ENCODE measurements at places on chromosomes 16 and 17. TPM values are rescaled to one million over a fixed set of nuclear protein-coding genes. Genes with fewer than 3 reads are reported as not detected.

GRCh38 chr16:50068550-50068949 is 2.8 kb downstream of the HEATR3 start:
- DNase-seq, result peak; percentile 38

DNA sequence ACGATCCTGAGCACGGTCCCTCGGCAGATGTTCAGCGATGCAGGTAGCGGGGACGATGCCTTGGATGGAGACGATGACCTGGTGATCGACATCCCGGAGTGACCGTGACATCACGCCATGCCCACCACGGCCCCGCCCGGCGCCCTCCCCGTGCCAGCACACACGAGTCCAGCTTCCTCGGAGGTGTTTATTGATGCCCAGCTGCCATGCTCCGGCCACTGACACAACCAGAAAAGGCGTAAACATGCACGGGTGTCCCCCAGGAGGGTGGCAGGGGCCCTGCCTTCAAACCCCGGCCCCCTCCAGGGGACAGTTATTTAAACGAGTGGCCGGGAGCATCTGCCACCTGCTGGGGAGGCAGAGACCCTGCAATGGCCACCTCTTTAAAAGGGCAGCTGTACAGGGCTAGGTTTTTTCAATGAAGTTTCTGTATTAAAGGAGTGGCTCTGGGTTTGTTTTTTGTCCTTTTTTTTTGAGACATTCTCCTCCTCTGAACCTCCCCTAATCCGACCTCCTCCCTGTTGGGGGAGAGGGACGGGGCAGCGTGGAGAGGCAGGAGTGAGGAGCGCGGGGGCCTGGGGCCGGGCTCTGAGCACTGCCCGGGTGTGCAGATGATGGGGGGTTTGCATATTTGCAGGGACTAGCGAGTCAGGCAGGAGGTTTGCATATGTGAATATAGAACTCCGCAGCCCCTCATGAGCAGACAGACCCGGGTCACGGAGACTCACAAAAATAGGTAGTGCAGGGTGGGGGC is 5.3 kb downstream of the DOC2A start:
- DNase-seq, result peak; percentile 45

GRCh38 chr16:31167315-31167714 is 12.6 kb upstream of the FUS start:
- DNase-seq, result no peak

GRCh38 chr16:6096931-6097670 is 999.5 kb upstream of the EEF2KMT start:
- no peak for DNase-seq

DNA sequence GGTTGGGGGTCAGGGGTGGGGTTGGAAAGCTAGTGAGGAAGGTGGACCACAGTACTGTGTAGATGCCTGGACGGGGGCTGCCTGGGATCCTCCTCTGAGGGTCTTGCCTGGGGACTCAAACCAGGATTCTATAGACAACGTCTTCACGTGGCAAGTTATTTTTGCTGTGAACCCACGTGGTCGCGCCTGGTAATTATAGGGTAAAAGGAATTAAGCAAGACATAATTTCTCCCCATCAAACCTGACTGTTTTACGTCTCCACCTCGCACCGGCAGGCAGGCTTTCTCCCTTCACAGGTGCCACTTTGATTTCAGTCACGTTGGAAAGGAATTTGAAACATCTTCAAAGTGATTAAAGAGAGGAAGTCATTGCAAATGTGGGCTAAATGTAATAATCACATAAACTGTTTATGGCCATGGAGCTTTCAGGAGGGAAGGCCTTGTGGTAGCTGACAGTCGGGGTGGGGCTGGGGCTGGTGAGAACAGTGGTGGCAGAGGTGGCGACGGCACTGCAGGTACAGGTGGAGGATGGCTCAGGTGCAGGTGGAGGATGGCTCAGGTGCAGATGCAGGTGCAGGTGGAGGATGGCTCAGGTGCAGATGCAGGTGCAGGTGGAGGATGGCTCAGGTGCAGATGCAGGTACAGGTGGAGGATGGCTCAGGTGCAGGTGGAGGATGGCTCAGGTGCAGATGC is 197.1 kb upstream of the NLRP1 start:
- DNase-seq, result no peak

GRCh38 chr17:8803531-8804420 is 4.6 kb upstream of the MFSD6L start:
- DNase-seq, result no peak

DNA sequence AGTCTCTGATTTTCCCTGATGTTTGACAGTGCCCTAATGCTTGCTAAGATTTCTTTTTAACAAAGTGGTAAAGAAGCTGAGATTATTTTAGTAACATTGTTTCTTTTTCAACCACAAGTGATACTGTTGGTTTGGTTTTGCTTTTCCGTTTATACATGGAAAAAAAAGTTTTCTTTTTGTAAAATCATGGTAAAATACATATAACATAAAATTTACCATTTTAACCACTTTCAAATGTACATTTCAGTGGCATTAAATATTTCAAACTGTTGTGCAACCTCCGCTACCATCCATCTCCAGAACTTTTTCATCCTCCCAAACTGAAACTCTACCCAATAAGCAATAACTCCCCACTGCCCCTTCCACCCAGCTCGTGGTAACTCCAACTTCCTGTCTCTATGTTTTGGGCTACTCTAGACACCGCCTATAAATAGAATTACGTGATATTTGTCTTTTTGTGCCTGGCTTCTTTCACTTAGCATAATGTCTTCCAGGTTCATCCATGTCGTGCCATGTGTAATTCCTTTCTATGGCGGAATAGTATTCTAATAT is 4.6 kb downstream of the CIITA start:
- no peak for DNase-seq

GRCh38 chr16:30923554-30924075 is at the start of gene FBXL19:
Gene FBXL19, plus strand, starts transcription at chr16:30923572. Its CDS starts 2,183 bp downstream, at chr16:30925755.
- DNase-seq, result no peak

GRCh38 chr16:67183-67791 is 5.1 kb downstream of the RHBDF1 start:
- DNase-seq, result no peak

DNA sequence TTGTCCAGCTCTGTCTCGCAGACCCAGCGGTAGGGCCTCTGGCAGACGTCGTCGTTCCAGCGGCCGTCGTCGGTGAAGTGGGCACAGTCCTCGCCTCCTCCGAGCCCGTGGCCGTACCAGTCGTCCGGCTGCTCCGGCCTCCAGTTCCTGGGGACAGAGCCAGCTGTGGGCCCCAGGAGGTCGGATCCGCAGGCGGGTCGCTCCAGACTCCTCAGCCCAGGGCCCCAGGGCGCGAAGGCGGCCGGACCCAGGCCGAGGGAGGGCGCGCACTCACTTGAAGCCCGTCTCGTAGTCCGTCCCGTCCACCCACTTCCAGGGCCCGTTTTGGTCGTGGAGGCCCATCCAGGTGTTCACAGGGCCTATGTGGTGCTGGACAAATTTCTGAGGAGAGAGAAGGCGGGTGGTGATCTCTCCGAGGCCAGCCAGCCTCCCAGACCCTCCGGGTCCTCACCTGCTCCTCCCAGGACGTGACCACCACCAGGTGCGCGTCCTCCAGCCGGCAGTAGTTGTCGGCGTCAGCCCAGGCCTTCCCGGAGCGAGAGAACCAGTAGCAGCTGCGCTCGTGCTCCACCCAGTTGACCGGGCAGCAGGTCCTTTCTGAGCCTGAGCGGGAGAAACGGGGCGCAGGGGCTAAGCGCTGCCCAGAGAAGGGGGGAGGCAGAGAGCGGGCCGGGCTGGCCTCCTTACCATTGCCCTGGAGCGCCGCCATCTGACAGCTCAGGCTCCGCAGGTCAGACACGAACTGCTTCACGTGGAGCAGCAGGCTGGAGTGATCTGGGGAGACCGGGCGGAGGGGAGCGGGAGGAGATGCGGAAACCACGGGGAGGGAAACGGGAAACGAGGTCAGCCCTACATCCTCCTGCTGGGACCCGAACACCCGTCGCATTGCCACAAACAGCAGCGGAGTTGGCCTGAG is 5.2 kb downstream of the ASGR1 start:
- DNase-seq, result no peak

DNA sequence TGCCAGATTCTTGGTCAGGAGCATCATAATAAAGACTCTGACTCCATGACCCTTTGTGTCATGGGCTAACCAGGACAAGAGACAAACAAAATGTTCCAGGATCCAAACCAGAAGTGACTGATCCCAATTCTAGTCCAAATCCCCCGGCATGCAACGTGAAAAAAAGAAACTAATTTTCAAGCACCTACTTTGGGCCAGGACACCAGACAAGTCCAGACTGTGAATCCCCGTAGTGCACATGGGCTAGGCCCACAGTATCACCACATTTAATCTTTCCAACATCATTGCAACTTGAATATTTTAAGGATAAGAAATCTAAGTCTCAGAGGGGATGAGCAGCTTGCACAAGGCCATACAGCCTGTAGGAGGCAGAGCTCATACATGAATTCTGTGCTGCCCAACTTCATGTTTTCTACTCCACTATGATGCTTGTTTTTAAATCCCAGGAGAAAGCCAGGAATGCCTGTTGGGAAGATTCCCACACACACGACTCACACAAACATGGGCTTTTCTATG is 365.7 kb downstream of the NPIPA8 start:
- no peak for DNase-seq

DNA sequence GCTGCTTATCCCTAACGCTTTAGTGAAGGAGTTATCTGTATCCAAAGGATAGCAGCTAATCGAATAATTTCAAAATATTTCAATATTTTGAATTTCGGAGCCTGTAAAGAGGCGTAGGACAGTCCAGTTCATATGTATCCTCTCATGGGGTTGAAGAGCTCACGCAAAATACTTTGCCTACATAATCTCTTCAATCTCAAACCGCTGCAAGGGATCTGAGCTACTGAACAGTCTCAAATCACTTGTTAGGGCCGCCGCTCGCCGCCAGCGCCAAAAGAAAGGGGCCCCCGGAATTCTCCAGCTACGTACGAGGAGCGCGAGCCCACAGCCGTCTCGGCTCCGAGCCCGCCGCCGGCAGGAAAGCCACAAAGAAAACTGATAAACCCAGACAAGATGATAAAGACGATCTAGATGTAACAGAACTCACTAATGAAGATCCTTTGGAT is 601 bp upstream of the RFWD3 start:
- no peak for DNase-seq

- DNase-seq, result no peak
Measured at GRCh38 chr17:61461586-61461966, 9.4 kb downstream of the TBX4 start.

GRCh38 chr16:31727553-31727952 is 146.1 kb upstream of the ZNF267 start:
- no peak for DNase-seq

DNA sequence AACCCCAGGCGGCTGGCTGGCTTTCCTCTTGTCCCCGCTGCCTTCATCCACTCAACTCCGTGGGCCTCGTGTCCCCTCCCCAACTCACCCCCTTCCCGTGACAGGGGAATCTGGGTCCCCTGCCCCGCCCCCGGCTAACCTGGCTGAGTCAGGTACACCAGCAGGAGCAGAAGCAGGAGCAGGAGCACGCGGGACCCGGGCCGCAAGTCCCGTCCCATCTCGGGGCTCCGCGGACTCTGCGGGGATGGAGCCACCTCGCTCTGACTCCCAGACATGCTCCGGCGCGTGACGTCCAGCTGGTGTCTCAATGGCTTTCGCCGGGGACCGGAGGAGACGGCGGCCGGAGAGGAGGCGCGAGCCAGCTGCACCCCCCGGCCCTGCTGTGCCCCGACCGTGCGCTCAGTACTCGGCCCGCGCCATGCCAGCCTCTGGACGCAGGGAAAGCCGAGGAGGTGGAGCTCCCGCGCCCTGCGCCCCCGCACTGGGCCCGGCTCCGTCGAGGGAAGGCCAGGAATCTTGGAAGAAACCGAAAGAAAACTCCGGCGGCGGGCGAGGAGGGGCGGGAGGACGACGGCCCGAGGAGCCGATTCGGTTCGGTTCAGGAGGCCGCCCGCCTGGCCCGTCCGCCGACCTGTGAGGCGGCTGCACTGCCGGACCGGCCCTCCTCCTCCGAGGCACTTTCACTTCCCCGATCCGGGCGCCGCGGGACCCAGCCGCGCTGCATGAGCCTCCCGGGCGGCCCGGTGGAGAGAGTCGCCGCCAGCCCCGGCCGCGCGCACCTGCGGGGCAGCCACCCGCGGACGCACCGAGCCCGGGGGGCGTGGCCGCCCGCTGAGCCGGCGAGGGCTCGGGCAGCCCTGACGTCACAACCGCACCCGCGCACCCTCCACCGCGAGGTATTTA is at the start of the genes CXCL16 and ZMYND15:
Gene CXCL16 (minus strand): TSS at position 807 of the 903 bp plus-strand sequence. CDS start 589 bp downstream, at position 218.
Gene ZMYND15 (plus strand): TSS at position 712 of the 903 bp plus-strand sequence. CDS start 716 bp downstream, outside the sequence.
- peak; percentile 17 for DNase-seq

- no peak for DNase-seq
Measured at GRCh38 chr16:74666010-74666421, 661 bp downstream of the RFWD3 start.

Gene ZPBP2
- not detected for total RNA-seq

Gene C17orf78
- total RNA-seq, result not detected

Gene TPSG1
- total RNA-seq, result not detected

Gene OR2C1
- total RNA-seq, result not detected

Gene DLX3
- total RNA-seq, result 0.13 TPM

Gene MT3
- not detected for total RNA-seq

Gene TMEM208
- 32.8 TPM for total RNA-seq

Gene SCPEP1
- total RNA-seq, result 71.6 TPM

Gene CDK3
- total RNA-seq, result 3.6 TPM

Gene NECAB2
- total RNA-seq, result not detected

Gene ITGAD
- not detected for total RNA-seq

Gene RND2
- 0.35 TPM for total RNA-seq
